ENCODE measurements at places on chromosomes 12 and 14. TPM values are rescaled to one million over a fixed set of nuclear protein-coding genes. Genes with fewer than 3 reads are reported as not detected.

Gene AJUBA
- total RNA-seq: 57.0 TPM

Gene AHNAK2
- total RNA-seq: 106 TPM

Gene CACNA1C
- 11.4 TPM for total RNA-seq

Gene WASHC3
- 108 TPM for total RNA-seq

Gene TAS2R42
- not detected for total RNA-seq

Gene LRRC9
- not detected for total RNA-seq

Gene LRRC10
- not detected for total RNA-seq

GRCh38 chr12:92621833-92622232, 81.0 kb upstream of the PLEKHG7 start:
- DNase-seq: no peak

GRCh38 chr12:96327346-96327745, 72.9 kb downstream of the CDK17 start:
- DNase-seq: no peak

GRCh38 chr12:127165567-127166392, 1101.2 kb upstream of the TMEM132C start:
- peak; percentile 71 for DNase-seq

DNA sequence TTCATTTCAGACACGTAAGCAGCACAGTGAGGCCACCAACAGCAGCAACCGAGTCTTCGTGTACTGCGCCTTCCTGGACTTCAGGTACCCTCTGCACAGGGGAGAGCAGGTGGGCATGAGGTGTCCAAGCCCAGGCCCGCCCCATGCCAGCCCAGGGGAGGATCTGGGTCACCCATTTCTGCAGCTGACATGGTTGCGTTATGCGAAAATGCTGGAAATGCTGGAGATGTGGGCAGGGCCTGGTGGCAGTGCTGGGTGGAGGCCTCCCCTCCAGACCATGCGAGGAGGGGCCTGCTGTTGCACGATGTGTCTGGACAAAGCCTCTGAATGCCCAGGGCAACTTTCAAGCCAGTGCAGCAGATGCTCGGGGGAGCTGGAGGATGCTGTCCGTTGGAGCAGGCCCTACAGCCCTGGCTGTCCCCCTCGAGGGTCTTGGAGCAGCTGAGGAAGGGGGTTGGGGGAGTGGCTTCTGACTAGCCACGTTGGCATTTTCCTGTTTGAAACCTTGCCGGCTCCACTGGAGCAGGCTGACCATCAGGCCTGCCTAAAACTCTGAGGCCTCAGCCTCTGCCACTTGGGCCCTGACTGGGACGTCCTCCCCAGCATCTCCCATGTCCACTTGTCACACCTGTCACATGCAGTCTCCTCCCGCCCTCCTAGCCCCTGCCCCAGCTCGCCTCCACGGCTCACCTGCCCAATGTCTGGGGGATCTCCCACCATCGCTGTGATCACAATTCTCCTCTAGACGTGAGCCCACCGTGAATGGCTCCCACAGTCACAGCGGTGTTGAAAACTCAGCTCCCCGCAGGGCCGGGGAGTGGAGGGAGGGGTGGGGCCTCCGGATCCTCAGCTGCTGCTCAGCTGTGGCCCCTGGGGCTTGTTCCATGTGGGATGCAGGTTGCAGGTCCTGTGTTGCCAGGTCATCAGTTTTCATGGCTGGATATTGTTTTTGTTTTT, 123.4 kb downstream of the ADGRD1 start:
- DNase-seq: no peak

DNA sequence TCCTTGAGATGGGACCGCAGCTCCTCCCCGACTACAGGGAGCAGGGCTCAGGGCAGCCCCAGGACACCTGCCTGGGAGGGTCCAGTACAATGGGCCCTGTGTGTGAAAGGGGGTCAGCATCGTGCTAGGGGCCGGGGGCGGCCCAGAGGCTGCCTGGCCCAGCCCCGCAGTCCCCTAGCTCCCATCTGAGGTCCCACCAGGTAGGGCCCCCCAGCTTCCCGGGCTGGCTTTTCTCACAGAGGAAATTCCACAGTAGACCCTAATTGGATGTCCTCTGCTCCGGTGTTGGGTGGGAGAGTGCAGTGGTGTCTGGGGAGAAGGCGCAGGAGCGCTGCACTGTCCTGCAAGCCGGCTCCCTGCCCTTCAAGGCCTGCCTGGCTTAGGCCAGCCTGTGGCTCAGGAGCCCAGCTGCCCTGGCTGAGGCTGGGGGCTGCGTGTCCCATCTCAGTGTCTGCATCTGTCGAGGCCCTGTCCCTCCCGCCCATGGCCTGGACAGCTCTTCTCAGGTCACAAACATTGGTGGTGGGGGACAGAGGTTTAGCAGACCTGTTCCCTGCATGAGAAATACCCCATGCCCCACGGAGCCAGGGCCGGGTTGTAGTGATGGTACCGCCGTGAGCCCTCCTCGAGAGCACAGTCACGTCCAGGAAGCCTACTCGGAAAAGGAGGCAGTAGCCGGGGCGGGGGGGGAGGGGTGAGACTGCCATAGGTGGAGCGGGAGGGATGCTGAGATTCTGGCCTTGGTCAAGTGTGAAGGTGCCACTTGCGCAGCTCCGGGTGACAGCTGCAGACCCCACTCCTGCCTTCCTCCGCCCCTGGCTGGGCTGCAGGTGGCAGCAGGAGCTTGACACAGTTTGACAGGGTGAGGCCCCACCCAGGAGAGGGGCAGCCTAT, 11.6 kb downstream of the HIP1R start:
- DNase-seq: no peak

DNA sequence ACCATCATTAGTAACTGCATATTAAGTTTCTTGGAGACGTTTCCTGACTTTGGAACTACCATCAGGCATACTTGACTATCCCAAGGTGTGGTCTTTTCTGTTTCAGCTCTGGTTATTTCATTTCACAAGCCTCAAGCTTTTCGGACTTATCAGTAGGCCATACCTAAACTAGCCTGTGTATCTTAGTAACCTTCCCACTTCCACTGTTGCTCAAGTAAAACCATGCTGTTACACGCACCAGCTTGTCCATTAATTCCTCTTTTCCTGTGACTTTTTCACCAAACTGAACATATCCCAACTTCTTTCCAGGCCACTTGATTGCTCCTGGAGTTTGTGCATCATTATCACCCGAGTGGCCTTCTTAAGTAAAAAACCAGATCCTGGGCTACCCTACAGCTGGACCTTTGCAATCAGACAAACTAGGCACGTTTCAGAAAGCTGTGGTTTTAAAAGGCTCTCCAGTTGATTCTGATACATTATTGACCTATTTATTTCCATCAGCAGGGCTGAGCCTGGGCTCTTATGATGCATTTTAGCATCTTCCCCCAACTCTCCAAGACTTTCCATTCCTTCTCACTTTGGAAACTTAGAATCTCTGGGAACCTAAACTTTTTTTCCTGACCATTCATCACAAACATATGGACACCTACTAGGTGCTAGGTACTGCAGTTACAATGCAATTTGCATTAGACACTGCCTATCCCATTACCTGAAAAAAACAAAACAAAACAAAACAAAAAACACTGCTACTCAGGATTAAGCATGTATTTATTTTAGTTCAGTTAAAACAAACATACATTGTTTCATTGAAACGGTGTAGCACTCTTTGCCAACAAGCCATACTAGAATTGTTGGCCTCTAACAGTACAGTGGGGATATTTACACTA, 14.9 kb downstream of the SLC38A2 start:
- peak; percentile 91 for DNase-seq

GRCh38 chr12:42090899-42091298, 53.8 kb downstream of the GXYLT1 start:
- peak; percentile 62 for DNase-seq

DNA sequence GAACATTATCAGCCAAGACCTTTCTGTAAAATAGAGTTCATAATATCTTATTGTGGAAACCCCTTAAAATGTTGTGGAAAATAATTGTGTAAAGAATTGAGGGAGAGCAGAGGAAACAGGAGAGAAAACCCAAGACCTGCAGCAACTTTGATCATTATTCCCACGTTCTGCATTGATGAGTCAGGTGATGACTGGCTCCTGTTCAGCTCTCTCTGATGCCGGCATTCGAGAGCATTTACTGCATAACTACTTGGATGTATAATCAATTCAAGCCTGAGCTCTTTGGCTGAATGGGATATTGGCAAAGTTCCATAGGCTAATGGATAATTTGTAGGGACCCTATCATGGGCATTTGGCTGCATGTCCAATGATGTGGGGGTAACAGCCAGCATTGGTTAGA, 176.3 kb upstream of the ARID2 start:
- DNase-seq: peak; percentile 23

DNA sequence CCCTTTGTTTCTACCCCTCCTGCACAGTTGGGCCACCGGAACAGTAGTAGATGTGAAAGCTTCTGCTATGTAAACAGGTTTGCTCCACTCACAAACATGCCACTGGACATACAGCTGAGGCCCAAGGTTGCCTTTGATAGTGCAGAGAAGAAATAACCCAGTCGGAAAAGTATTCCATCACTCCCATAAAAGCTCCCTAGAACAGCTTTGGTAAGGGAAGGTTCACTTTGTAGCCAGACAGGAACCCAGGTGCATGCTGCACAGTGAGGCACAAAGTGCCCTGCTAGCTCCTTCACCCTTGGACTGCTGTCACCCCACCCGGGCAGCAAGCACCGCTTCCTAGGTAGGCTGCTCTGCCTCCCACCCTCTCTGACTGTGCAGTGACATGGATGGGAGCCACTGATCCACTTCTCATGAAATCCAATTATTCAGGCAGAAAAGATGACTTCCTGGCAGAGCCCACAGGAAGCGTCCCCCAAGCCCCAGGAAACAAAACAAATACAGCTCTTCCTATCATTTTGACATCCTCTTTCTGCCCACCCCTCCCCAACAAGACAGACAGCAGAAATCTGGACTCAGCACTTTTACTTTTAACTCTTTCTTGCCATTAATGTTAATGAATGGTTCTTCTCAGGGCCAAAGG, 100.2 kb downstream of the SRGAP1 start:
- no peak for DNase-seq

- peak; percentile 97 for DNase-seq
Measured at GRCh38 chr14:81401420-81402122, 1.4 kb upstream of the STON2 start.

GRCh38 chr14:67943947-67944346, 124.4 kb downstream of the RAD51B start:
- peak; percentile 92 for DNase-seq
